ENCODE measurements at places on chromosomes 1 and 21. TPM values are rescaled to one million over a fixed set of nuclear protein-coding genes. Genes with fewer than 3 reads are reported as not detected.

DNA sequence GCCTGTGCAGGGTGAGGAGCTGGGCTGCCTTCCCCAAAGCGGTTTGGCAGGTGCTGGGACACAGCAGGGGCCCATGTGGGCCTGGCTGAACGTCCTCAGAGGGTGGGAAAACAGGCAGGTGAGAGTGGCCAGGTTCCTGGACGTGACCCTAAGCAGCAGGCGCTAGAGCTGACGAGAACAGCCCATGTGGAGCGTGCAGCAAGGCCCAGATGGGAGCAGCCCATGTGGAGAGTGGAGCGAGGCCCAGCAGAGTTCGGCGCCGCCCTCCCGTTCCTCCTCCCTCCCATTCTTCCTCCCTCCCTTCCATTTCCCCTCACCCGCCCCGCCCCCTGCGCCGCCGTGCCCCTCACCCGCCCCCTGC lies 314.4 kb upstream of the VAMP3 start:
- no peak overlapping the region for H3K27ac ChIP-seq
- no peaks in the 10 kb centered on the region for H3K27me3 ChIP-seq
- no peaks in the 10 kb centered on the region for H3K36me3 ChIP-seq
- no peaks in the 10 kb centered on the region for H3K4me1 ChIP-seq
- no peak overlapping the region for H3K4me3 ChIP-seq

- no peaks in the 10 kb centered on the region for H3K27me3 ChIP-seq
- H3K4me3 ChIP-seq, result no peak overlapping the region
- H3K27ac ChIP-seq, result no peak overlapping the region
- peaks cover 35% of the 10 kb centered on the region for H3K4me1 ChIP-seq
Observed at GRCh38 chr1:157154291-157154690, 16.1 kb upstream of the ETV3 start.

AK5 gene
- 17.9 TPM for polyA plus RNA-seq

DNA sequence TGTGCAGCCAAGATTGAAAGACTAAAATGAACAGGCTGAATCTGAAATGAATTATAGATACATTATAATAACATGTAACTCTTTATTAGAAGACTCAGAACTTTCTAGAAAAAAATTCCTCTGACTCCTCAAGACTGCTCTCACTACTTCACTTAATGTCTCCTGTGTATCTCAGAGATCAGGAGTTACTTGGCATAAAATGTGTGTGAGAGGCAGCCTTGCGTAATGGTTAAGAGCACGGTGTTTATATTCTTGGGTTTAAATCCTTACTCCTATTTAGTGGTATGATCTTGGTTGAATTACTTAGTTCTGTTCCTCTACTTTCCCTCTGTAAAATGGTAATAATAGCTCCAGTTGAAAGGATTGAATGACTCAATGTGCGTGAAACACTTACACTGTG lies 634.9 kb downstream of the LTN1 start:
- no peak overlapping the region for H3K4me3 ChIP-seq
- H3K27ac ChIP-seq, result no peak overlapping the region
- H3K4me1 ChIP-seq, result no peaks in the 10 kb centered on the region
- DNase-seq, result no peak
- no peaks in the 10 kb centered on the region for H3K27me3 ChIP-seq
- H3K36me3 ChIP-seq, result no peaks in the 10 kb centered on the region

PTPRU gene
- not detected for polyA plus RNA-seq

DNA sequence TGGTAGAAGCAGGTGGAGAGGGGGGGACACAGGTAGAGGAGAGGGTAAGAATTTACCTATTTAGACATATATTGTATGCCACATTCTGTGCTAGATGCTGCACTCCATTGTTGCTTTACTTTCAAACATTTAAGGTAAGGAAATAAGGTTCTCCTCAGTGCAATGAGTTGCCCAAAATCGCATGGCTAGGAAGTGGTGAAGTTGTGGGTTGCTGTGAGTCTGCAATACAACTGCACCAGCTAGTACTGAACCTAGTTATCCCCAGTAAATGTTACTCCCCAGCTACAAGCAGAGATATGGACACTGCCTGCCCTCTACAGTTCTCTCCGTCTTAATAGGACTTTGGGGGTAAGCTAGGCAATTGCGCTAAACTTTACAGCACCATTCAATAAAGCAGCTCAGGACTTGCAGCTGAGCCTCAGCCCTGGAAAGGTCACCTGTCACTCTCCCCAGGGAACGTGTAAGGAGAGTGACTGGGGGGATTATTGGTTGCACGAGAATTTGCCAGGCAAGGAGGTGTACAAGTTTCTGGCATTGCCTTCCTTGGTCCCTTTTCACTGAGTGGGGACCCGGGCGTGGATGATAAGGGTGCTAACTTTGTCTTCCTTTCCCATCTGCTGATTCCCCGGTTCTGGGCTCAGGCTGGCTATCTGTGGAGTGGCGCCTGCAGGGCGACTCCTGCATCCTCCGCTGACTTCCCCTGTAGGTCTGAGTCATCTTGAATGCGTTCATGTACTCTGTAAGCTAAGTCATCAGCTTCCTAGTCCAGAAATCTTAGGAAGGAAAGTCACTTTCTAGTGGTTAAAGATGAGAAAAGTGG lies 71.3 kb upstream of the CNTN2 start:
- no peaks in the 10 kb centered on the region for H3K4me1 ChIP-seq
- no peak overlapping the region for H3K27ac ChIP-seq
- no peak overlapping the region for H3K4me3 ChIP-seq
- no peak for DNase-seq
- H3K36me3 ChIP-seq, result no peaks in the 10 kb centered on the region
- no peaks in the 10 kb centered on the region for H3K27me3 ChIP-seq

PPFIA4 gene
- not detected for polyA plus RNA-seq

- peaks cover 45% of the 10 kb centered on the region for H3K36me3 ChIP-seq
- no peak overlapping the region for H3K4me3 ChIP-seq
- DNase-seq, result no peak
- H3K27me3 ChIP-seq, result no peaks in the 10 kb centered on the region
Observed at GRCh38 chr1:28560886-28561285, 8.0 kb downstream of the TRNAU1AP start.

DNA sequence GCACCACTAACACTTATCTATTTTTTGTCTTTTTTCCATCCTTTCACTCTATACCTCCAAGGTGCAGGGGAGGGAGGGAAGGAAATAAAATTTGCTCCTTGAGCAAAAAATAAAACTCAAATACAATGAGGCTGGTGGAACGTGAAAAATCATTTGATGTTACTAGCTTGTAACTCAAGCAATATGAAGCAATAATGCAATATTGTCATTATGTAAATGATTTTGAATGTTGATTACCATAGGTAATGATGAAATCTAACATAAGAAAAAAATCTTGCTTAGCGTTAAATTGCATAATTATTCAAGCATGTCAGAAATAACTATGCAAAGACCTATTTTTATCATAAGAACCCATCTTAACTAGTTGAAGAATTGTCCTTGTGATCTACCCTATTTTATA lies 277.7 kb downstream of the KCTD3 start:
- no peaks in the 10 kb centered on the region for H3K36me3 ChIP-seq

DNA sequence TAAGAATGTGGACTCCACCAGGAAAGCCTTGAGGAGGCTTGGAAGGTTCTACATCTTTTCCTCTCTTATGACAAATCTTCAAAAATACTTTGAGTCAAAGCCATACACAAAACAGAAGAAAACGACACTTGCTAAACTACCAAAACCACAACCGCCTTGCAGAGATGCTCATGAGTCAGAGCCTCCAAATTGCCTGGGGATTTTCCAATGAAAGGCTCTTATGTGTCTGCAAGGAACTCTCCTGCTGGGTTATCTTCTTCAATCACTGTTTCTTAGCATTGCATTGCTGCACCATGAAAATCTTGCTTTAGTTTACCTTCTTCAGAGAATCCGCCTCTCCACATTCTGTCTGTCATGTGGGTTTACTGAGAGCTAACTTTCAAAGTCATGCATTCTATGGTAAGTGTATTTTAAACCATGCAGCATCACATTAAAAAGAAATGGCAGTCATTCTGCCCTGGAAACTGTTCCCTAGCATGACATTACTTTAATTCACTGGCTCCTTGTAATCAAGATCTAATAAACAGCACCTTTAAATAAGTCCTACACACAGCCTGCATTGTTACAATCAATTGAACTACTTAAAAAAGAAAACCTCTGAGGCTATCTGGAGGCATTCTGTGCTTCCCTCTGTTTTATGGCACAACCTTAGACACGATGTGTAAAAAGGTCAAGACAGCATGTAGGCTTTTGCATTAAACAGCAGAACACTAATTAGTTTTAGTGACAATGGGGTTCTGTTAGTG lies 210.0 kb upstream of the FOXD3 start:
- no peaks in the 10 kb centered on the region for H3K27me3 ChIP-seq
- H3K36me3 ChIP-seq, result no peaks in the 10 kb centered on the region
- no peak for DNase-seq
- H3K27ac ChIP-seq, result no peak overlapping the region
- H3K4me3 ChIP-seq, result no peak overlapping the region

MKNK1 gene
- polyA plus RNA-seq, result 29.3 TPM

CD244 gene
- 0.93 TPM for polyA plus RNA-seq

DNA sequence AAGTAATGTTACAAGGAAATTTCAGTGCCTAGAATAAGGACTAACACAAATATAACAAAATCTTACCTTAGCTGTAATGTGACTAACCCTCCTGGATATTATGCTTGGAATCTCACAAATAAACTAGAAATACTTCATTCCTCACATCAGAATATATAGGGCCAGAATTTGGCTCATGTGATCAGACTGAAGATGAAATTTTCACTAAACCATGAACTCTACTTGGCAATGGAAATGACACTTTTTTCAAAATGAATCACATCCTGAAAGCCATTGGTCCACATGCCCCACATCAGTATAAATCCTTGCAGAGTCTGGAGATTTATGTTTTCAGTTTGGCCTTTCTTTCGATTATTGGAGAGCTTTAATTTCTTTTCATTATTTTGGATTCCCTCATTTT lies 227.8 kb downstream of the NRIP1 start:
- H3K36me3 ChIP-seq, result no peaks in the 10 kb centered on the region
- no peak overlapping the region for H3K4me3 ChIP-seq
- no peaks in the 10 kb centered on the region for H3K27me3 ChIP-seq
- H3K4me1 ChIP-seq, result no peaks in the 10 kb centered on the region

DNA sequence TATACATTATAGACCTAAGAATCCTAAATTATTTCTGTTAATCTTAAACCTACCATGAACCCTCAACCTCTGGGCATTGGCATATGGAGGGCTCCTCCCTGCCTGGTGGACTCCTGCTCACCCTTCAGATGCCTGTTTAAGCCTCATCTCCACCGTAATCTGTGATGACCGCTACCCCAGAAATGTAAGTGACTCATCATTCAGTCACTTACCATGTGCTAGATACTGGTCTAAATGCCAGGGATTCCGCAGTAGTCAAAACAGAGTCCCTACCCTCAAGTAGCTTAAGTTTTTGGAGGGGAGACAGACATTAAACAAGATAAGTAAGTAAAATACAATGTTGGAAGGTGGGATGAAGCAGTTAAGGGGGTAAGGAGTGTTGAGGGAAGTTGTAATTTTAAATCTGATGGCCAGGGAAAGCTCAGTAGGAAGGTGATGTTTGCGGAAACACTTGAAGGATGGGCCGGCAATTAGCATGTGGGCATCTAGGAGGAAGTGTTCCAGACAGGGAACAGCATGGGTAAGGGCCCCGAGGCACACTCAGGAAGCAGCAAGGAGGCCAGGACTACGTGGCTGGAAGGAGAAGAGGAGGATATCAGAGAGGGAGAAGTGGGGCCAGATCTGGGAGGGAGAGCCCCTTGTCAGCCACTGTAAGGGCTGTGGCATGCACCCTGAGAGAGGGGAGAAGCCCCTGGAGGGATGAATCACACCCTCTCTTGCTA lies 141.7 kb upstream of the HOOK1 start:
- DNase-seq, result no peak
- H3K27me3 ChIP-seq, result no peaks in the 10 kb centered on the region
- H3K4me1 ChIP-seq, result no peaks in the 10 kb centered on the region
- no peak overlapping the region for H3K27ac ChIP-seq
- no peak overlapping the region for H3K4me3 ChIP-seq
- no peaks in the 10 kb centered on the region for H3K36me3 ChIP-seq

GPX7 gene
- polyA plus RNA-seq, result 34.4 TPM

Measured in CD4-positive, alpha-beta memory T cell (primary cell).